Iris pigment epithelial cell (primary cell): ENCODE measurements at places on chromosomes 11 and 22.

DNA sequence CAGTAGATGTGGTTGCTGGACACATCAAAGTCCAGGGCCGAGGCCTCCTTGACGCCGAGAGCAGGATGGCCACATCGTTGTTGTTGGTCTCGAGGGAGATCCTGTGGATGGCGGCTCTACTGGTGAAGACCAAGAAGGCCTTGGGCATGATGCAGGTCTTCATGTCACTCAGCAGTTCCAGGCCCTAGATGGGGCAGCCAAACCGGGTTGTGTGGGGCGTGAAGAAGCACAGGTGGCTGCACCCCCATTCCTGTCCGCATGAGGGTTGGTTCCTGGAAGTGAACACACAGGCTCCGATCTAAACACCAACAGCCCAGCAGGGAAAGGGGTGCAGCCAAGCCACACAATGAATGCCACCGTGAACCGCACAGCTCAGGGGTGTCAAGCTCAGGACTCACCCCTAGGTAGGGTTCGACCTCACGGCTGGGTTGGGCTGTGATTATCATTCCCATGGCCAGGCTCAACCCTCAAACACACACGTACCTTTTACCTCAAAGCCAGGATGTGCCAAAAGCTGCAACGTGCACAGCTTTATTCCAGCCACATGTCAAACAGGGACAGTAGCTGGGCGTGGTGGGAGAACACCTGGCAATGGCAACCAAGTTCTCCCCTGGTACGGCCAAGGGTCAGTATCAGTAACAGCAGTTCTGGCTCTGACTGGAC lies 132.3 kb downstream of the CRYBB2 start:
- DNase-seq: no peak

DNA sequence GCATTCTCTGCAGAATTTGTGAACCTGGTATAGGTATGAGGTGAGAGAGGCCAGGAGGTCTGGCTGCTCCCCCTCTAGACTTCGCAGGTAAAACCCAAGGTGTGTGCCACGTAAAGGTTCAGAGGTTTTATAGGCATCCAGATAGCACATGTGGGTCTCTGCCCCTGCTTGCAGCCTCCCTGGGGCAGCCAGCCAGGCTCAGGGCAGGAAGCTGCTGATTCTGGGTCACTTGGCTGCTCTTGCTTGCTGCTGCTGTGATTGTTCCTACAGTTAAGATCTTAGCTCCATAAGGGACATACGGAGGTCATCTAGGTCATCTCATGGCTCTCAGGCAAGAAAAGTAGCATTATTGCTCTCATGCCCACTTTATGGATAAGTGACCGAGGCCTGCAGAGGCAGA lies 30.2 kb downstream of the ZBTB16 start:
- DNase-seq: no peak

DNA sequence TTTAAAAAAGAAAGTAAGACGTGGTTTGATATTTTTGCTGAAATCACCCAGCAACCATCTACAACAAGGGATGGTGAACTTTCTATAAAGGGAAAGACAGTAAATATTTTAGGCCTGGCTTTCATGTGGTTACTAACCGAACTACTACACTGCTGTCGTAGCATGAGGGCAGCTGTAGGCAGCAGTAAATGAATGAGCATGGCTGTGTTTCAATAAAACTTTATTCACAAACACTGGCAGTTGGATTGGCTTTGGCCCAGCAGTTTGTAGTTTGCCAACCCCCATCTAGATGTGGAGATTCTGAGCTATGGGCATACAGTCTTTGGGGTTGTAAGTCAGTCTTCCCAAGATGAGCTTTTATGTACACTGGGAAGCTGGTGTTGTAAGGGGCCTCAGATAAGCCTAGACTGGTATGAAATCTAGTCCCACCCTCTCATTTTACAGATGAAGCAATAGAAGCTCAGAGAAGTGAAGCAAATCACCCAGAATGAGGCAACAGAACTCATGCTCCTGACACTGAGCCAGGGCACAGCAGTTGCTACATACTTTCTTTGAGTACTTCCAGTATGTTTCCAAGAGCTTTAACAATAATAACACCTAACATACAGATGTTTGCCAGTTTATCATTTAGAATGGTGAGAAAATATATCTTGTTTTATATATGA lies 204.4 kb downstream of the ADAMTS15 start:
- DNase-seq: peak; percentile 95

DNA sequence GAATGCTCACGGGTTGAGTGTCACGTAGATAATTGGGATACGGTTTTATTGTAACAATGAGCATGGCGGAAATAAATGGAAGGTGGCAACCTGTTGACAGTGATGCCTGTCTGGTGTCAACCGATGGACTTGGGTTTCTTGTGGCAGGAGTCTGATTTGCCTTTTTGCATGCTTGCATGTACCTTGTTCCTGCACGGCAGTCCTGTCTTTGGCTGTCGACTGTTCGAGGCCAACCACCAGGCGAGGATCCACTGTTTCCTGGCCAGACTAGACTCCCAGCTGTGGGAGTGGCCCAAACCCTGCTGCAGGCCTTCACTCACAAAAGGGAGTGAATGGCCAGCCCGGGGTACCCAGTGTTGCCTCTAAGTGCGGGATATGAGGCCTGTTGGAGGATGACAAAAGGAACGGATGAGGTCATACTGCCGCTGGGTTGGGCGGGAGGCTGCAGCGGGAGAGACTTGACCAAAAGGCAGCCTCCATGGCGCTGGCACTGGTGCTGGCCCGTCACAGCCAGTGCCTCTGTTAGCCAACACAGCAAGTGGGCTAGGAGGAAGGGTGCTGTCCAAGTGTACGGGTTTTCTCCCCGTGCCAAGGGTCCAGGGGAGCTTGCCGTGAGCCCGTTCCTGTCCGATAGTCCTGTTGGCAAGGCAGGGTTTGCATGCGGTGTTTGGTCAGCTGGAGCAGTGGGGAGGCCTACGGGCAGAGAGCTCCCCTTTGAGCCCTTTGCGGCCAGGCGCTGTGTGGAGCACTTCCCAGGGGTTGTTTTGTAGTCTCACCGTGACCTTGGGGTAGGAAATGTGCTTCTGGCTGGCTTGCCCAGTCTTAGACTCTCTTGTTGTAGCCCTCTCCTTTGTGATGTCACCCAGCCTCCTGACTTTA lies 974 bp downstream of the DGCR8 start:
- peak; percentile 70 for DNase-seq

DNA sequence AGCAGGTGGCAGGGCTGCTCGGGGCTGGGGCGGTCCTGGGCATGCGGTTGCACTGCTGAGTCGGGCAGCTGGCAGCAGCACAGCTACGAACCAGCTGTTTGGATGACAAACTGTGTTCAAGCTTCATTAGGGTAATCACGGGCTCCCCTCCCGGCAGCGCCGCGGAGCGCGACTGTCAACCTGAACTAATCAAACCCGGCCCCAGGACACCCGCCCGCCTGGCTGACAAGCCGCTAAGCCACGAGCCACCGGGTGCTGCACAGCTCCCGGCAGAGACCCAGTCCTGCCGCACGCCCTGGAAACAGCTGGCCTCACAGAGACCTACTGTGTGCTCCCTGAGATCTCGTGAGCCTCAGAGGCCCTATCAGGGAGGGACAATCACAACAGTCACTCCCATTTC lies 60.6 kb upstream of the TCF20 start:
- DNase-seq: no peak

DNA sequence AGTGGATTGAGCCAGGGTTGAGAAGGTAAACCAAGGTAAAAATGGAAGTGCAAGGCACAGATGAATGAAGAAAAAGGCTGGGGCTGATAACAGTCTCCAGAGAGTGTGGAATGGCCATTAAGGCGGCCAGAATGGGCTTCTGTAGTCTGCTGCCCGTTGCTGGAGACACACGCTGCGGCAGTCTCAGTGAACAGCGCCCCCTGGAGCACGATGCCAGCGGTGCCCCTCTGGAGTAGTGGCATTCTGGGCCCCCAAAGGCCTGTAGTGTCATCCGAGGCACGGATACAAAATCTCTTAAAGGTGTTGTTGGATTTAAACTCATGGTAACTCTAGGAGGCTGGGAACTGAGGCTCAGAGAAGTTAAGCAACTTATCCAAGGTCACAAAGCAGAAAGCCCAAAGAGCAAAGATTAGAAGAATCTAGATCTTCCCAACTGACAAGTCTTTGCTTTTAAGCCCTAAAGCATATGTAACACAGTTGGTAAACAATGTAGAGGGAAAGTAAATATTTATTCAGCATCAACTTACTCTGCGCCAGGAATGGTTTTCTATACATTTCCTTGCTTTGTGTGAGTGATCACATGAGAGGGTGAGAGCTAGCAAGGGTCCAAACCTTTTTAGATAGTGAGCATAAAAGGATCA lies 18.2 kb downstream of the KCNJ1 start:
- peak; percentile 37 for DNase-seq

DNA sequence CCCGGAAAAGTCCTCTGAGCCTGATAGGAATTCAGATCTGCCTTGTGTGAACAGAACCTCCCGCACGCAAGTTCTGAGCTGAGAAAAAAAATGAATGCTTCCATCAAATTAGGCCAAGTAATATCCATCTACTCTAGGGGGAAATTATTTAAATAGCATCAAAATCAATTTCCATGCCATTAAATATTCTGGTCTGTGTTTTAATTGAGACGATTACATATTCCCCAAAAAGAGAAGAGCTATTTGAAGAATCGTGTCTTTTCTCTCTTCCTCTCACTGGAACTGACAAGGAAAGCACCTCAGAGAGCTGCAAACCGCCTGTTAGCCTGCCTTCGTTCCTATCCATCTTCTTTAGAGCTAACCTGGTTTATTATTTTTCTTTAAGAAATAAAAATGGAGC lies 96.0 kb downstream of the SEZ6L start:
- DNase-seq: no peak

- no peak for DNase-seq
These were observed 2.6 kb downstream of the FAM180B start for GRCh38 chr11:47589118-47589517.

DNA sequence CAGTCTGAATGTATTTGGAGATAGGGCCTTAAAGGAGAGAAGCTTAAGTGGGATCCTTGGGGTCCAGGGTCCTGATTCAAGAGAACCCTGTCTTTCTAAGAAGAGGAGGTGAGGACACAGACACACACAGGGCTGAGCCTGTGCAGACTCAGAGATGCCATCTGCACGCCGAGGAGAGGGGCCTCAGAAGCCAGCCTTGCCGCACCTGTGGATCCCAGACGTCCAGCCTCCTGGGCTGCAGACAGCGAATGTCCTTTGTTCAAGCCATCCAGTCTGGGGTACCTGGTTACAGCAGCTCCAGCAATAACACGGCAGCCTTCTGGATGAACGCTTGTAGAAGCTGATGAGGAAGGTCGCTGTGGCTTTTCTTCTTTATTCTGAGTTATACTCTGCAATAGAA lies 1086.1 kb downstream of the BRD1 start:
- DNase-seq: no peak

DNA sequence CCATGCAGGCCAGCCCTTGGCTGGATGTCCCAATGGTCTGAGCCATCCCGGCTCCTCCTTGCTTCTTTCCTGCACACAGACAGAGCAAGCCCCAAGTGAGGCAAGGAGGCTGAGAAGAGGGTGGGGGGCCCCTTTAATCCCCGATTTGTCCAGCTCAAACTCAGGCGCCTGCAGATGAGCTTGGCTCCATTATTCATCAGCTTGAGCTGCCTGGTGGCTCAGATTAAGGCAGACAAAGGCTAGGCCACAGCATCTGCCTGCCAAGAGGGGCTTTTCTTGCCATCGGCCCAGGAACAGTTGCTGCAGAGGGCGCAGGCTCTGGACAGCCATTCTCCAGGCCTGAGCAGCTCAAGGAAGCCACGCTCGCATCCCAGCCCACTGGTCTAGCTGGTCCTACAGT lies 35.4 kb downstream of the LMO1 start:
- DNase-seq: no peak

DNA sequence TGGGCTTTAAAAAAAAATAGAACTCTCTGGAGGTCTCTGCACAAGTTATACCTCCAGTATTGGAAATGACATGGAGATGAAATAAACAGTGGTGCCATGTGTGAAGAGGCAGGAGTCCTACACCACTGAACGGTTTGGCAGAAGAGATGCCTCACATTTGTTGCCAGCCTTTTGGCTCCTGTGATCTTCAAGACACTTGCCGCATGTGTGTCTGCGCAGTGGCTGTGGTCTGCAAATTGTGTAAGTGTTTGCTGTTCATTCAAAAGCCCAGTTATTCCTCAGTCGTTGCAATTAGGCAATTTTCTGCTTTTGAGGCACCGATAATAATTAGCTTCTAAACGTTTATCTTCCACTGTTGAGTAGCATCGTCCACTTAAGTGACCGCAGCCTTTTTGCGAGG lies 319.1 kb downstream of the BRD1 start:
- DNase-seq: no peak

- peak; percentile 90 for DNase-seq
These were observed 19.4 kb upstream of the PHOX2A start for GRCh38 chr11:72263361-72263760.

GRCh38 chr11:62497132-62497801 lies 49.3 kb downstream of the AHNAK start:
- peak; percentile 81 for DNase-seq

DNA sequence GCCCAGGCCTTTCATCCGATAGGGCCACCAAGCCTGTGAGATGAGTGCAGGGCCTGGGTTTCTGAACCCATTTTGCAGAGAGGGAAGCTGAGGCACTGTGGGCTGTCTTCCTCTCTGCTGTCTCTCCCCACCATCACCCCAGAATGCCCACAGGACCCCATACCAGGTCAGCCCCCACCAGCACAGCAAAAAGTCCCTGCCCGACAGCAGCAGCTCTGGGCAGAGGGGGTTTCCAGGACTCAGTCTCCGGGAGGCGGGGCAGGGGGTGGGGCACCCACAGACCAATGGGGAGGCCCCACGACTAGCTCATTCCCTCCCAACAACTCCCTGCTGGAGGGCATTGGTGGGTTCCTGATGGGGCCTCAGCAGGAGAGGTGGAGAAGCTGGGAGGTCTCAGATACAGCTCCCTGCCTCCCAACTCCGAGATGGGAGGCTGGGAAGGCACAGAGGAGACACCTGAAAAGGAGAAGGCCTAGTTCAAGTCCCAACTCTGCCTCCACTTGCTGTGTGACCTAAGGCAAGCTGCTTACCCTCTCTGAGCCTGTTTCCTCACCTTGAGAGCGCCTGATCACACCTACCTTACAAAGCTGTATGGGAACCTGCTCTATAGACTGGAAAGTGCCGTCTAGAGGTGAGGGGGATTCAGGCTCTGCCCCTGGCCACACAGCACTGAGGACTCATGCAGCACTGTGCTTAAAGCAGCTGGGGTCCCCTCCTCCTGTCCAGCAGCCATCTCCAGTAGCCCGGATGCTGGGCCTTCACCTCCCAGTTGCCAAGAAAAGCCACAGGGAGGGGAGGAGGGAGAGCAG lies 3.5 kb downstream of the CBX7 start:
- DNase-seq: peak; percentile 47
